Daoy (cell line): ENCODE measurements at places on chromosomes 5 and 9. TPM values are rescaled to one million over a fixed set of nuclear protein-coding genes. Genes with fewer than 3 reads are reported as not detected.

Gene WDR41
- total RNA-seq, result 90.8 and 169 TPM in 2 replicates

Gene PTPRD
- 4.5 and 5.7 TPM in 2 replicates for total RNA-seq

Gene SIT1
- total RNA-seq, result not detected in 2 replicates

Gene RICTOR
- 10.7 and 13.1 TPM in 2 replicates for total RNA-seq

Gene DDX31
- total RNA-seq, result 27.3 and 32.6 TPM in 2 replicates

Gene TAF11L10
- not detected in 2 replicates for total RNA-seq

Gene IFT74
- total RNA-seq, result 25.6 TPM in 2 replicates

Gene CAST
- 124 and 134 TPM in 2 replicates for total RNA-seq

Gene MAN2A1
- 30.9 and 34.2 TPM in 2 replicates for total RNA-seq

Gene ALDOB
- total RNA-seq, result 1.4 TPM in 1 of 2 replicates, not detected in the other

Gene PCDHGA8
- 0.06 TPM in 1 of 2 replicates, not detected in the other for total RNA-seq

Gene IFNA8
- total RNA-seq, result not detected in 2 replicates

Gene FOXI1
- total RNA-seq, result not detected in 2 replicates

Gene GABRA6
- not detected in 2 replicates for total RNA-seq

Gene LCNL1
- not detected in 2 replicates for total RNA-seq

Gene PCDHB2
- 12.1 and 22.4 TPM in 2 replicates for total RNA-seq

Gene NUTM2G
- total RNA-seq, result under 0.01 TPM in 1 of 2 replicates, not detected in the other
